Heart left ventricle (tissue), 16 donors: ENCODE measurements at places on chromosomes 5 and 9. TPM values are rescaled to one million over a fixed set of nuclear protein-coding genes. Genes with fewer than 3 reads are reported as not detected.

Gene CHMP5
- total RNA-seq: 37.6 TPM

Gene CNTNAP3B
- total RNA-seq: 4.3 TPM

GRCh38 chr5:173420108-173420507 lies 91.9 kb upstream of the STC2 start:
- no peak for DNase-seq

DNA sequence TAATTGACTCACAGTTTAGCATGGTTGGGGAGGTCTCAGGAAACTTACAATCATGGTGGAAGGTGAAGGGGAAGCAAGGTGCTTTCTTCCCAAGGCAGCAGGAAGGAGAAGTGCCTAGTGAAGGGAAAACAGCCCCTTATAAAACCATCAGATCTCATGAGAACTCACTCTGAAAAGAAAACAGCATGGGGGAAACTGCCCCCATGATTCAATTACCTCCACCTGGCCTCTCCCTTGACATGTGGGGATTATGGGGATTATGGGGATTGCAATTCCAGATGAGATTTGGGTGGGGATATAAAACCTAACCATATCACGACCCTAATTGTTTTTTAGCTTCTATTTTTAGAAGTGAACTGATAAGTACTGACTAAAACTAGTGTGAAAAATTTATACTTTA lies 1377.5 kb upstream of the DMAC1 start:
- DNase-seq: no peak

DNA sequence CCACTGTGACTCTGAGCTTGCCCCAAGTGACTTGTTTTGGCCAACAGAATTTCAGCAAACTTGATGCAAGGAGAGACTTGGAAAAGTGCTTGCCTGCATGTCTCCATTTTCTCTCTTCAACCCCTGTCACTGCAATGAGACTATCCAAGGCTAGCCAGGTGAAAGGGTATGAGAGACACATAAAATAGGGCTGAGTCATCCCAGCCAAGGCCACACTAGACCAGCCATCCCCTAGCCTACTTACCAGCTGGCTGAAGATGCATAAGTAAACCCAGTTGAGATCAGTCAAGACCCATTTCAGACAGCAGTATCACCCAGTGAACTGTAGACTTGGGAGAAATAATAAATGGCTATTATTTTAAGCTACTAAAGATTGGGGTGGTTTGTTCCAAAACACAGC lies 52.9 kb upstream of the VLDLR start:
- no peak for DNase-seq

DNA sequence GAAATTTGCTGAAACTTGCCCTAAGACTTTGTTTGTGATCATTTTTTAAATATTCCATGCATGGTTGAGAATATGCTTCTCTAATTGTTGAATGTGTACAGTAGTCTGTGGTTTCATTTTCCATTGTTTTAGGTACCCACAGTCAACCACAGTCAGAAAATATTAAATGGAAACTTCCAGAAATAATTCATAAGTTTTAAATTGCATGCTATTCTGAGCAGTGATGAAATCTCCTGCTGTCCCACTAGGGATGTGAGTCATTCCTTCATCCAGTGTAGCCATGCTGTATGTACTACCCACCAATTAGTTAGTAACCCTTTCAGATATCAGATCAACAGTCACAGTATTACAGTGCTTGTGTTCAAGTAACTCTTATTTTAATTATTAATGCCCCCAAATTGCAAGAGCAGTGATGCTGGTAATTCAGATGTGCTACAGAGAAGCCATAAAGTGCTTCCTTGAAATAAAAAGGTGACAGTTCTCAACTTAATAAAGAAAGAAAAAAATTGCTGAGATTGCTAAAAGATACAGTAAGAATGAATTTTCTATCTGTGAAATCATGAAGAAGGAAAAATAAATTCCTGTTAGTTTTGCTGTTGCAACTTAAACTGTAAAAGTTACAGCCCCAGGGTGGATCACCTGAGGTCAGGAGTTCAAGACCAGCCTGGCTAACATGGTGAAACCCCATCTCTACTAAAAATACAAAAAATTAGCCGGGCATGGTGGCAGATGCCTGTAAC lies 79.9 kb upstream of the FBXL17 start:
- no peak for DNase-seq
